ENCODE measurements at places on chromosomes 1 and 21.

DNA sequence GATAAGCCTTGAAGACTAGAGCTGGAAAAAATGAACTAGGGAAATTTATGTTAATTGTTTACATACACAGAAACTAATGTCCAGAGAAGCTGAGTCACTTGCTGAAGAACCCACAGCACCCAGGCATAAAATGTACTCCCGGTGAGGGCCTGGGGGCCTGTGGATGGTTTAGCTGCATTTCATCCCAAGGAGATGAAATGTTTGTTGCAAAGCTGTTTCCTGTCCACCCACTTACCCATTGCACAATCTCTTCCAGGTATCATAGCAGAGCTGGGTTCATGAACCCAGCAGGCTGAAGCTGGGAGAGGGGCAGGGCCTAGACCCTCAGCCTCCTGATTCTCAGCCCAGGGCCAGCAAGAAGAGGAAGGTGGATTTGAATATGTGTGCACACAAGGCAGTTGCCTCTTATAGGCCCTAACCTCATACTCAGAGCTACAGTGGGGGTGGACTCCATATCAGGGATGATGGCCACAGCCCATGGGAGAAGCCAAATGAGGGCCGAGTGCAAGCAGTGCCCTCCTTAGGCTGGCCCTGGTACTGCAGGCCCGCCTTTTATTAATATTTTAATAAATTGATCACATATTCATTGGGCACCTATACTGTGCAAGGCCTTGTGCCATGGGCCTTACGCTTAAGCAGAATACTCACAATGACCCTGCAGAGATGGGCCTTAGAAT, 110.8 kb downstream of the LACTBL1 start:
- peak; percentile 84 for DNase-seq

GRCh38 chr1:217149791-217150190, 426.6 kb upstream of the ESRRG start:
- no peak for DNase-seq

DNA sequence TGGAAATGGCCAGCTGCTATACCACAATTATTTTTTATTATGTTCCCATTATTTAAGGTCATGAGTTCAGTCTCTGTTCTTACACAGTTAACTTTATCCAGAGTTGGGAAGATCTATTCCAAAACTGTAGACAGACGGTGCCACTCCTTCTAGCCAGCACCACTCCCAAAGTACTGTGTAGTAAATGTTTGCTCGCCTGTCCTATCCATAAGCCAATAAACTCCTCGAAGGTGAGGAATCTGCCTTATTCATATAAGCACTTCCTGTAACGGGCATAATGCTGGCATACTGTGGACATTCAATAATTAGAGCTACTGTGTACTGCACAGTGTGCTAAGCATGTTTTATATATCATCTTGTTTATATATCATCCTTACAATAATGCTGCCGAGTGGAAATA, 26.1 kb upstream of the STMN1 start:
- DNase-seq, result no peak

- no peak for DNase-seq
These were observed 9.7 kb downstream of the CNN3 start for GRCh38 chr1:94917251-94917650.

GRCh38 chr1:209411491-209411929, 172.0 kb upstream of the CAMK1G start:
- peak; percentile 47 for DNase-seq

- DNase-seq, result peak; percentile 42
These were observed 16.4 kb downstream of the ECHDC2 start for GRCh38 chr1:52904927-52905698.

DNA sequence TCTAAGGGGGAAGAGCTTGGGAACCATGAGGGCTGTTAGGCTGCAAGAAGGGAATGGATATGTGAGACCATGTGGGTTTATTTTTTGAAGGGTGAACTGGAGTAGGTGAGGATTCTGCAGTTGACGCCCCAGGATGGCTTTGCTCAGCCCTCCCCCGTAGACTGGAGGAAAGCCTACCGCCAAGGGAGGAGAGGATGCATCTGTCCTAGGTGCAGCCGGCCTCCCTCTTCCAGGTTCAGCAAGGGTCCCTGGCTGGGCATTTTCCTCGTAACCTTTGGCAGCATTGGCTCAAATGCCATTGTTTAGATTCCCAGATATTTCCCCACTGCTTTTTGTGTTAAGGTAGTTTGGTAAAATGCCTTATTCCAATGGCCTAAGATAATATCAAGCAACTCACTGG, 16.6 kb downstream of the TFF3 start:
- no peak for DNase-seq

DNA sequence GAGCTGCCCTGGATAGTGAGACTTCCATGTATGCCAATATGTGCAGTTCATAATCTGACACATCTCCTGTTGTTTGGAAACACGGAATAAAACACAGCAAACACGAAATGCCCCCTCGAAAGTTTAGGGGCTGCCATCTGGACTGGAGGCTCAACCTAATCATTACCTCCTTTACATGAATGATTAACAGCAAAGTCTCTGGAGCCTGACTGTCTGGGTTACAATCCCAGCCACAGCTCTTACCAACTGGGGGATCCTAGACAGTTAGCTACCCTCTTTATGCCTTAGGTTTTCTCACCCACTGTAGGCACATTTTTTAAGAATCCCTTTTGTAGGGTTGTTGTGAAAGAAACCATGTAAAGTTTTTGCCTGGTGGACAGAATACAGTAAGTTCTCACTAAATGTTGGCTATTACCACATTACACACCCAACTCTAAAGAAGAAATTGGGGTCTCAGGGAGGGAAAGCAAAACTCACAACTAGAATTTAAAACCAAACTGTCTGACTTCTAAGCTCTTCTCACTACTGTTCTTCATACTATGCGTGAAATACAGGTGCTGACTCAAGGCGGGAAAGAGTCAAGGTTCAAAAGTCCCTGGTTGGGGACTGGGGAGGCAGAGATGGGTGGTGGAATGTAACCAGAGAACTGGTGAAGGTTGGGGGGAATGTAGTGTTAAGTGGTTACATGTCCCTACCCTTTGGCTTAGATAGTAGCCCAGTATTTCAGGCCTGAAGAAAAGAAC, 24.2 kb downstream of the CYP4A22 start:
- no peak for DNase-seq

- no peak for DNase-seq
These were observed 35.0 kb upstream of the JAK1 start for GRCh38 chr1:65001231-65001792.

- DNase-seq, result no peak
These were observed 64.9 kb downstream of the EVA1C start for GRCh38 chr21:32477424-32477745.

- DNase-seq, result no peak
These were observed 317.6 kb downstream of the DPYD start for GRCh38 chr1:97603218-97603617.

GRCh38 chr1:201145132-201145531, 9.1 kb downstream of the TMEM9 start:
- no peak for DNase-seq
